ENCODE measurements at places on chromosomes 4 and X. TPM values are rescaled to one million over a fixed set of nuclear protein-coding genes. Genes with fewer than 3 reads are reported as not detected.

GRCh38 chrX:56794404-56795230 is 65.6 kb downstream of the NBDY start:
- H3K36me3 ChIP-seq, result no peaks in the 10 kb centered on the region
- DNase-seq, result no peak
- no peak overlapping the region for H3K4me3 ChIP-seq
- H3K27ac ChIP-seq, result peak overlapping the region; percentile 54
- H3K4me1 ChIP-seq, result peaks cover 37% of the 10 kb centered on the region
- no peaks in the 10 kb centered on the region for H3K27me3 ChIP-seq

DNA sequence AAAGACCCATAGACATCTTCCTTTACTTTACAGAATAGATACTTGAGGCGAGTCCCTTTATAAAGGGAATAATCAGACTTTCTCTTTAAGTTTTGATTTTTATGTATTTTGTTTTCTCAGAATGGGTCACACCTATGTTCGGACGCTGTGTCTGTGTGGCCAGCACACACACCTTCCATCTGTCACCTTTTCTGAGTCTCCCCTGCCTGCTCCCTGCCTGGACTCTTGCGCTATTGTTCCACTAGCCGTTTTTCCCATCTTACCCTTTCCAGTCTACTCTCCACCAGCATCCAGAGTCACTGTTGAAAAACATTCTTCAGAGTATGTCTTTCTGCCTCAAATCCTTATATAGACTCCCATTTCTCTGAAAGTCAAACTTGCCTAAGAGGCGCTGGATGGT is 236.1 kb downstream of the MAML3 start:
- no peaks in the 10 kb centered on the region for H3K4me1 ChIP-seq
- H3K27me3 ChIP-seq, result peaks cover 44% of the 10 kb centered on the region
- no peaks in the 10 kb centered on the region for H3K36me3 ChIP-seq
- no peak overlapping the region for H3K27ac ChIP-seq
- H3K4me3 ChIP-seq, result no peak overlapping the region
- DNase-seq, result no peak

DNA sequence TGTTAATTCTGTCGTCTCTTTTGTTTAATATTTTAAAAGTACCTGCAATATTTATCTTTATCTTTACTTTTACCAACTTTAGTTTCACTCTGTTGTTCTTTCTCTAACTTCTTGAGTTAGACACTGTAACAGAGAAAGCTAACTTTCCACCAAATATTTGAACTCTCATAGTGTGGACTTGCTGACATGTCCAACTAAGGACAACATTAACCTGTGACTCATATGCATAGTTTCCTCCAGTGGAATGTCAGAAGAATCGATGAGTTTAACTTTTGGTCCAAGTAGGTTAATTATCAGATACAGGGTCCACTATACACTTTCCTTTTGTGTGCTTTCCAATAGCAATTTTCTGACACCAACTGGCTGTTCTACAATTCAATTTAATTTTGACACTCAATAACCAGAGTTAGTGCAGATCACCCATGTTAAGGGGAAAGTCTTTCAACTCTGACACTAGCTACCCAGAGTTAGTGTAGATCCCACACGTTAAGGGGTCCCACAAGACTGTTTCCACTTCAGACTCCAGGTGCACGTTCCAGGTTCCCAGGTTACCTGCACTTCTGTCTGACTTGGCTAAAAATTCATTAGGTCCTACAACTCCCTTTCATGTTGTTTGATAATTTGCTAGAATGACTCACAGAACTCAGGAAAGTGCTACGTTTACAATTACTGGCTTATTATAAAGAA is 559.0 kb upstream of the AMOT start:
- H3K4me1 ChIP-seq, result no peaks in the 10 kb centered on the region
- no peaks in the 10 kb centered on the region for H3K36me3 ChIP-seq
- no peaks in the 10 kb centered on the region for H3K27me3 ChIP-seq
- no peak overlapping the region for H3K4me3 ChIP-seq

DNA sequence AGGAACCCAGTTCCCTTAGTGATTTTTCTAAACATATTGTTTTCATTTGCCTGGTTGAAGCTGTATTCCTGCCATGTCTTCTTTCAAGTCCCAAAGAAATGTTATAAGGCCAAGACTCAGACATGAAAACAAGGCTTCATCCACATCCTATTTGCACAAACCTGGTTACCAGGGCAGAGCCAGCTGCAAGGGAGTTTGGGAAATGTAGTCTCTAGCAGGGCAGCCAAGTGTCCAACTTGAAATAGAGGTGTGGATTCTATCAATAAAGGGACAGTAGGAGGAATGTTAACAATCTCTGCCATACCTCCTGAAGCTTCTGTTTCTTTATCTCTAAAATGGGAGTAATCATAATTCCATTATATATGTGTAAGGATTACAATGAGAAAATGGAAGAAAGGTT is 56.6 kb downstream of the INTS12 start:
- no peak for DNase-seq
- no peak overlapping the region for H3K27ac ChIP-seq
- no peaks in the 10 kb centered on the region for H3K4me1 ChIP-seq
- H3K27me3 ChIP-seq, result peaks cover 51% of the 10 kb centered on the region
- H3K36me3 ChIP-seq, result no peaks in the 10 kb centered on the region

GRCh38 chrX:150873616-150874015 is 24.9 kb downstream of the CD99L2 start:
- H3K36me3 ChIP-seq, result peaks cover 4% of the 10 kb centered on the region
- H3K4me1 ChIP-seq, result peaks cover 20% of the 10 kb centered on the region
- H3K4me3 ChIP-seq, result no peak overlapping the region
- H3K27me3 ChIP-seq, result no peaks in the 10 kb centered on the region

GRCh38 chrX:32087663-32088062 is 1015.8 kb upstream of the FTHL17 start:
- H3K4me1 ChIP-seq, result no peaks in the 10 kb centered on the region
- H3K4me3 ChIP-seq, result no peak overlapping the region
- H3K27me3 ChIP-seq, result no peaks in the 10 kb centered on the region
- H3K36me3 ChIP-seq, result no peaks in the 10 kb centered on the region

DNA sequence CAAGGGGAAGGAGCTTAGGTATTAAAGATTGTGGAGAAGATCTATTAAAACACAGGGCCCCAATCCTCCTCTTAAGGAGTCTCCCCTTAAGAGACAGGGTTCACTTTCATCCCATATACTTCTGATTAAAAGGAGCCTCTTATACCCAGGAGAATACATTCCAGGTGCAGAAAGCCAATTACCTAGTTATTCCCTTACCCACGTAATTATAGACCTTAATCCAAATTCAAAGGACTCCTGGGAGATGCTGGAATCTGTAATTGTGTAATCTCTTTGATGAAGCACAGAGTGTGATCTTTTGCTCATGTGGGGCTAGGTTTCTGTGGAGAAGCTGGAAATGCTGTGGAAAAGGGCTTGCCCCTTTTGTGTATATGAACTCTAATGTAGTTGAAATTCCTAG is 1.4 kb upstream of the SEC24B start:
- no peaks in the 10 kb centered on the region for H3K36me3 ChIP-seq
- DNase-seq, result no peak
- no peaks in the 10 kb centered on the region for H3K27me3 ChIP-seq
- H3K27ac ChIP-seq, result peak overlapping the region; percentile 45
- H3K4me1 ChIP-seq, result peaks cover 22% of the 10 kb centered on the region
- no peak overlapping the region for H3K4me3 ChIP-seq

DNA sequence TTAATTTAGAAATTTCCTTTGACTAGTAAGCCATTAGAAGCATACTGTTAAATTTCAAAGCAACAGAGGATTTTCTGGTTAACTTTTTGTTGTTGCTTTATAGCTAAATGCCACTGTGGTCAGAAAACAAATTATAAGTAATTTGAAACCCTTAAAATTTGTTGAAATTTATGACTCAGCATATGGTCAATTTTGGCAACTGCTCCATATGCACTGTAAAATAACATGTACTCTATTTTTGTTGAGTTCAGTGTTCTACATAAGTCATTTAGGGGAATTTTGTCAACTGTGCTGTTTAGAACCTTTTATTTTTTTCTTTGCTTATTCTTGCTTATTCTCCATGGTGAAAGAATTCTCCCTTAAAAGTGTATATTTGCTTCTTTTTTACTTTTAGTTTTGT is 28.6 kb downstream of the SCLT1 start:
- H3K36me3 ChIP-seq, result no peaks in the 10 kb centered on the region
- no peak overlapping the region for H3K4me3 ChIP-seq
- H3K27ac ChIP-seq, result no peak overlapping the region
- no peak for DNase-seq
- H3K27me3 ChIP-seq, result no peaks in the 10 kb centered on the region
- H3K4me1 ChIP-seq, result no peaks in the 10 kb centered on the region

GRCh38 chr4:153919667-153920066 is 130.8 kb upstream of the SFRP2 start:
- H3K27ac ChIP-seq, result no peak overlapping the region
- no peaks in the 10 kb centered on the region for H3K4me1 ChIP-seq
- DNase-seq, result no peak
- no peaks in the 10 kb centered on the region for H3K36me3 ChIP-seq
- H3K27me3 ChIP-seq, result peaks cover 6% of the 10 kb centered on the region
- H3K4me3 ChIP-seq, result no peak overlapping the region

GRCh38 chr4:8594097-8595038 is 1.8 kb downstream of the CPZ start:
- H3K4me1 ChIP-seq, result no peaks in the 10 kb centered on the region
- peaks cover 68% of the 10 kb centered on the region for H3K27me3 ChIP-seq
- no peak overlapping the region for H3K27ac ChIP-seq
- no peaks in the 10 kb centered on the region for H3K36me3 ChIP-seq

DNA sequence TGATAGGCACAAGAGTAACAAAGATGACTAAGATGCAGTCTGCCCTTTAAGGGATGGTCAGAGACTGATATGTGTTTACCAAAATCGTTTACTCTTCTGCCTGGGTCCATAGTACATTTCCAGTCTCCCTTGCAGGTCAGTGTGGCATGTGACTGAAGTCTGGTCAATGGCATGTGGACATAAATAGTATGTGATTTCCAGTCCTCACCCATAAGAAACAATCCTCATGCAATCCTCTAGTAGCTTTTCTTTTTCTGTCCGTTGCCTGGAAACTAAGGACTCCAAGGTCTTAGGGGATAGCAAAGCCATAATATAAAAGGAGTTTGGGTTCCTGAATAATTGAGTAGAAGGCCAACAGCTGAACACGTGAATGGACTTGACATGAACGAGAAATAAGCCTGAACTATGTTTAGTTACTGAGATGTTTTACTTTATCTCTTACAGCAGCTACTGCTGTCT is 1.1 kb downstream of the SLC9B2 start:
- H3K4me1 ChIP-seq, result peaks cover 29% of the 10 kb centered on the region
- no peaks in the 10 kb centered on the region for H3K27me3 ChIP-seq
- H3K36me3 ChIP-seq, result peaks cover 4% of the 10 kb centered on the region
- H3K27ac ChIP-seq, result peak overlapping the region; percentile 98

- H3K27me3 ChIP-seq, result peaks cover 31% of the 10 kb centered on the region
- DNase-seq, result no peak
- H3K4me3 ChIP-seq, result no peak overlapping the region
- peaks cover 4% of the 10 kb centered on the region for H3K36me3 ChIP-seq
- no peaks in the 10 kb centered on the region for H3K4me1 ChIP-seq
Measured at GRCh38 chr4:78581618-78582017, 30.0 kb downstream of the ANXA3 start.

DNA sequence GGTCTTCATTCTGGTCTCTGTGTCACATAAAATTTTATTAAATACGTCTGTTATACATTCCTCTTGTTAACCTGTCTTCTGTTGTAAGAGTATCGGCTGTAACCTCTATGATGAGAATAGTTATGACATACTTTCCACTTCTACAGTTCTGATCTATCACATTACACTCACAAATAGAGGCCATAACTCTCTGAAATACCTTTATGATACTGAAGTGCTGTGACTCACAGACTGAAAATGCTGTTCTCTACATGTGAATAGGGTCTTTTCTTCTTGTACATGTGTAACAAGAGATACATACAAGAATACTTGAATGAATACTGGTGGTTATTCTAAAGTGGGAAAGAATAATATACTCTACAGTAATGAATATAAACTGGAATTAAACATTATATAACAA is 1047.6 kb downstream of the TECRL start:
- H3K4me1 ChIP-seq, result no peaks in the 10 kb centered on the region
- no peak overlapping the region for H3K27ac ChIP-seq
- no peak overlapping the region for H3K4me3 ChIP-seq
- H3K36me3 ChIP-seq, result no peaks in the 10 kb centered on the region
- no peaks in the 10 kb centered on the region for H3K27me3 ChIP-seq

DNA sequence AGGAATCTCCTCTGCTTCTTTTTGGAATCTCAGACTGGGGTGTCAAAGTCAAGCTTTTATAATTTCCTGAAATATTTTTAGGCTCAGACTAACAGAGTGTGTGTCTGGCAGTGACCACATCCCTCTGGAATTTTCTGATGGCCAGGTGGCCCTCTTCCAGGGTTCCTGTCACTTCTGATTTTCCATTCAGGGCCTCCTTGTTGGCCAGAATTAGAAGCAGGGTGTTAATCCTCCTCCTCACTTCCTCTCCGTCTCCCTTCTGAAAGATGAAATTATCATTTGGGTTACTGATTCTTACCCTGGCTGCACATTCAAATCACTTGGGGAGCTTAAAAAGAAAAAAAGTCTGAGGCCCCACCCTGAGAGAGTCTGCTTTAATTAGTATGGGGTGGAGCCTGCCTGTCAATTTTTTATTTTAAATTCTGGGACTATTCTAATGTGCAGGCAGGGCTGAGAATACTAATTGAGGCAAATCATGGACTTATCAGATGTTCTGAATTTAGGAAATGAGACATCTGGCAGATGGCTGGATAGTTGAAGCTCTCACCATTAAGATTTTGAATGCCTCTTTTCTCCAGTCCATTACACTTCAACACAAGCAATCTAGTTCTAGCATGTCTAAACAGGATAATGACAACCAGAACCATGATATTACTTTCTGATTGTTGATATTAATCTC is 43.2 kb downstream of the HAND2 start:
- H3K4me3 ChIP-seq, result no peak overlapping the region
- H3K36me3 ChIP-seq, result no peaks in the 10 kb centered on the region

Gene PPARGC1A
- not detected for total RNA-seq

Gene TLR10
- total RNA-seq, result not detected

Gene STOX2
- 0.37 TPM for total RNA-seq

Gene HTN3
- not detected for total RNA-seq

Gene XAGE2
- total RNA-seq, result not detected

Gene EFNB1
- 4.0 TPM for total RNA-seq

Gene PABPC1L2A
- total RNA-seq, result not detected

Gene PTCHD1
- total RNA-seq, result not detected

Measured in T-helper 17 cell (primary cell).